ENCODE measurements at places on chromosomes 6 and 20. TPM values are rescaled to one million over a fixed set of nuclear protein-coding genes. Genes with fewer than 3 reads are reported as not detected.

Gene LKAAEAR1
- not detected for total RNA-seq

- H3K27me3 ChIP-seq = no peaks in the 10 kb centered on the region
- no peak overlapping the region for H3K27ac ChIP-seq
- no peak for DNase-seq
- peaks cover 33% of the 10 kb centered on the region for H3K36me3 ChIP-seq
- peaks cover 33% of the 10 kb centered on the region for H3K4me1 ChIP-seq
Measured at GRCh38 chr6:82380566-82381185, 17.1 kb downstream of the TPBG start.

Gene FHL5
- not detected for total RNA-seq

DNA sequence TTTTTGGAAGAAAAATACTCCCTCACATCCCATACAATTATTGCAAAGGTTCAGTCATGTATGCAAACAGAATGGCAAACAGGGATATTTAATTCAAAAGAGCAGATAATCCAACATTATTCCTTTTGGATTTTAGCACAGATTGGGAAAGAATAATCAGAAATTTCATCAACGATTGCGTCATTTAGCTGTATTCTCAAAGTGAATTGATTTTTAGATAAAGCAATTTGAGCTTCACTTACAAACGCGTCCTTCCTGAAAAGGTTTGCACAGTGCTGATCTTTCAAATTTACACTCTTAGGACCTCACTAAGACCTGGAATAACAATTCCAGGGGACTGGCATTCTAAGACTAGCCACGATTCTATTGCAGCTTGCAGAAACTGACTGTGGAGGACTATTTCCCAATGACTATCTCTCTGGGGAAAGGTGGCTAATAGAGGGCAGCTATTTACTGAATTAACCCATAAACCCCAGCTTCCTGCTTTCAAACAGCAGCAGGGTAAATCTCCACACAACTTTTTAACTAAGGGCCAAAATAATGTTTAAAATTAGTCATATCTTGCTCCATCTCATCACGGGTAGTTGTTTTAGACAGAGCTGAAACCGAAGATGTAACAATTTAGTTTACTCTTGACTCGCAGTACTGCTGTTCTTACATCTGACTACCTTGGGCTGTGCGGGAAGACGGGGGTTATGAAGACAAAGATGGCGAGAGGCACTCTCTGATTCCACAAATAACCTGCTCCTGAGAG, 131.2 kb upstream of the FAM184A start:
- peaks cover 1% of the 10 kb centered on the region for H3K27me3 ChIP-seq
- DNase-seq = no peak
- H3K36me3 ChIP-seq = no peaks in the 10 kb centered on the region
- no peaks in the 10 kb centered on the region for H3K4me1 ChIP-seq
- no peak overlapping the region for H3K4me3 ChIP-seq

GRCh38 chr6:109187399-109188114, 92.2 kb downstream of the CEP57L1 start:
- no peak overlapping the region for H3K27ac ChIP-seq
- H3K4me3 ChIP-seq = no peak overlapping the region

Gene CALHM4
- 0.24 TPM for total RNA-seq

- peak; percentile 14 for DNase-seq
- H3K36me3 ChIP-seq = peaks cover 6% of the 10 kb centered on the region
- no peak overlapping the region for H3K4me3 ChIP-seq
- no peak overlapping the region for H3K27ac ChIP-seq
Measured at GRCh38 chr20:38337561-38338140, 8.6 kb upstream of the LBP start.

Gene EYS
- not detected for total RNA-seq

DNA sequence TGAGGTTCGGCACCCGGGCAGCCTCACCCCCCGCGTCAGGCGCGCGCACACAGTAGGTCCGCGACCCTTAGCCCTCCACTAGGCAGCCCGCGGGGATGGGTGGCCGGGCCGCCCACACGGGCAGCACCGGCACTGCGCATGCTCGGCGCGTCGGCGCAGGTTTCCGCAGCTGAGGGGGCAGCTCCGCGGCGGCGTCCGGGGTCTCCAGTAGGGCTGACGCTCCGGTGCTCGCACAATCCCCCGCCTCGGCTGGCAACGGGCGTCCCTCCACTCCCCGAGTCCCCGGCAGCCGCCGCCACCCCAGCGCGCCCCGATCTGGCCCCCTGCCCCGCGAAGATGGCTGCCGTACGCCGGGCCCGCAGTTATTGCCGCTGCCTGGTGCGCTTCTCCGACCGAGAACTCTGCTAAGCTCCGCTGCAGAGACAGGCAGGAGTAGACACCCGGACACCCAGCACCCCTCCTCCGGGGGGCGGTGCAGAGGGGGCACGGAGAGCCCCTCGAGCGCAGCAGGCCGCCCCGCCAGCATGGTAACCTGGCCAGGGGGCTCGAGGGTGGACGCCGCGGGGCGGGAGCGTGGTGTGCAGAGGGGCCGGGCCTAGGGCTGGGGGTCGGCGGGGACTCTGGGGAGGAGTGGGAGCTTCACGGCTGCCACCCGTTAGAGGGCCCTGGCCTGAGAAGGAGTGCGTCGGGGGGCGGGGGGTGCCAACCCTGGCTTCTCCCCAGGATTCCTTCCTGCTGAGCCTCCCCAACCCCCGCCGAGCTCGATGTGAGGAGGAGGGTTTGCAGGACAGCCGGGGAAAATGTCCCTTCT, at the start of gene FBXO9:
FBXO9 (plus strand) TSS at position 139 of the 811 bp plus-strand sequence; CDS start at position 525, 386 bp downstream.
- H3K36me3 ChIP-seq = no peaks in the 10 kb centered on the region
- H3K27ac ChIP-seq = peak within 1 kb of the TSS; percentile 87
- peaks cover 36% of the 10 kb centered on the region for H3K4me1 ChIP-seq
- H3K27me3 ChIP-seq = no peaks in the 10 kb centered on the region
- H3K4me3 ChIP-seq = peak within 1 kb of the TSS; percentile 94

DNA sequence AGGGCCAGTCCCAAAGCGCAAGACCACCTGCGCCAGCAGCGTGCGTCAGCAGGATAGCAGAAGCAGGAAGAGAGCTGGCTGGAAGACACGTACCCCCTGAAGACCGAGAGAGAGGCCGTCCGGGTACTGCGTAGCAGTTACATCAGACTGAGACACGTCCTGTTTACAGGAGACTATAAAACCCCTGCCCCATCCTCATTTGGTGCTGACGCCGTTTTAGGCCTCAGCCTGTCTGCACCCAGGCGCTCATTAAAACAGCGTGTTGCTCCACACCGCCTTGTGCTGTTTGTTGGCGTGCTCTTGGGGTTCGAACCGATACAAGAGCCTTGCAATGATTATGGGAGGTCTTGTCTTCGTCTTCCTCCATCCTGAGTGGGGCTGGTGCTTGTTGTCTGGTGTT, 31.8 kb upstream of the ULBP3 start:
- no peak for DNase-seq
- H3K4me3 ChIP-seq = no peak overlapping the region
- H3K27ac ChIP-seq = no peak overlapping the region

Gene GRM4
- 0.12 TPM for total RNA-seq

Gene MAS1
- not detected for total RNA-seq

DNA sequence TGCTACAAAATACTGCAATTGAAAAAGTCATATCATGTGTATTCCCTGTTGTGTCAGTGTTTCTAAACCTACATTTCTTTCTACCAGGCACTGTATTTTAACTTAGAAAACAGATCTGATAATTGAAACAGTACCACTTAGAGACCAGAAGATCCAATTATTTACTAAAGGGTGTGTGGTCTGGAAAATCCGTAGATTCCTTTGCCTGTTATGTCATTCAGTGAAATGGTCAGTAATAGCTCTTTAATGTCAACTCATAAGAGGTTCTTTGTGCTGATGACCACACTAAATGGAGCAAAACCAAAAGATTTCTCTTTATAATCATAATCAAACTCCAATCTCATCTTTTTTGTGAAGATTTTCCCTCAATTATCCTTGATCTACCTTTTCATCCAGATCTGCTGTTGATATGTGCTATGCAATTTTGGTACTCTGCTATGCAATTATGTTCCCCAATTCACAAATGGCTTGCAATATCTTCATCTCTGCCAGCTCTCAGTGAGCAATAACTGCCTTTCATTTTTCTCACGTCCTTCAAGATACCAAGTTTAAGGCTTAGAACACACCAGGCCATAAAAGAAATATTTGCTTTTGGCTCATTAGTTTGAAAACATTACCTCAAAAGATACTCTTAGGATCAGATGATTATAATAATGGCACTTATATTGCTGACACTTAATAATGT, 165.5 kb downstream of the MOXD1 start:
- no peaks in the 10 kb centered on the region for H3K27me3 ChIP-seq
- peak overlapping the region; percentile 17 for H3K27ac ChIP-seq
- peak overlapping the region; percentile 4 for H3K4me3 ChIP-seq
- no peaks in the 10 kb centered on the region for H3K36me3 ChIP-seq
